Amniotic stem cell (primary cell): ENCODE measurements at places on chromosomes 7 and 10.

- DNase-seq = no peak
Observed at GRCh38 chr10:125407000-125407502, 246.7 kb upstream of the CTBP2 start.

GRCh38 chr7:68362745-68363518, 1235.3 kb upstream of the AUTS2 start:
- DNase-seq = no peak

- DNase-seq = no peak
Observed at GRCh38 chr7:148939128-148939755, 55.2 kb upstream of the EZH2 start.

DNA sequence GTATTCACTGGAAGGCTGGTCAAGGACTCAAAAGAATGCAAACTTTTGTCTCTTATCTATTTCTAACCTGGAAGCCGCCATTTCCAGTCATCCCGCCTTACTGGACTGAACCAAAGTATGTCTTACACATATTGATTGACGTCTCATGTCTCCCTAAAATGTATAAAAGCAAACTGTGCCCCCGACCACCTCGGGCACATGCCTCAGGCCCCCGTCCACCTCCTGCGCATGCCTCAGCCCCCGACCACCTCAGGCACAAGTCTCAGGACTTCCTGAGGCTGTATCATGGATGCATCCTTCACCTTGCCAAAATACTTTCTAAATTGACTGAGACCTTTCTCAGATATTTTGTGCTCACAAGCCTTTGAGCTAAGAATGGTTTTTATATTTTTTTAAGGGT, 148.6 kb downstream of the PTPRN2 start:
- DNase-seq = no peak

DNA sequence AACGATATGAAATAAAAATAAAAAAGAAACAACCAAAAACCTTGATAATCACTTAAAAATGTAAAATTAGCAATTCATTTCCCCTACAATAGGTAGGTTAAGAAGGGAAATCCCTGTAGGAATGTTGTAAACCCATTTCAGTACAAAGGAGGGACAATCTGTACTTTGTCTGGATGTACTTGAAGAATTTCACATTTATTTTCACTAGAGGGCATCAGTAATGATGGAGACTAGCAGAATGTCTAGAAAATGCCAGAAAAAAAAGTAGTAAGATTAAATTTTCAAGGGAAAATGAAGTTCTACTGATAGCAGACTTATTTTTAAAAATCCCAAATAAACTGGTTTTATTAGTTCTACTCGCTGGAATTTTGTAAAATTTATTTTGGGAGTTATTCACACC, 209.0 kb upstream of the FZD1 start:
- no peak for DNase-seq

DNA sequence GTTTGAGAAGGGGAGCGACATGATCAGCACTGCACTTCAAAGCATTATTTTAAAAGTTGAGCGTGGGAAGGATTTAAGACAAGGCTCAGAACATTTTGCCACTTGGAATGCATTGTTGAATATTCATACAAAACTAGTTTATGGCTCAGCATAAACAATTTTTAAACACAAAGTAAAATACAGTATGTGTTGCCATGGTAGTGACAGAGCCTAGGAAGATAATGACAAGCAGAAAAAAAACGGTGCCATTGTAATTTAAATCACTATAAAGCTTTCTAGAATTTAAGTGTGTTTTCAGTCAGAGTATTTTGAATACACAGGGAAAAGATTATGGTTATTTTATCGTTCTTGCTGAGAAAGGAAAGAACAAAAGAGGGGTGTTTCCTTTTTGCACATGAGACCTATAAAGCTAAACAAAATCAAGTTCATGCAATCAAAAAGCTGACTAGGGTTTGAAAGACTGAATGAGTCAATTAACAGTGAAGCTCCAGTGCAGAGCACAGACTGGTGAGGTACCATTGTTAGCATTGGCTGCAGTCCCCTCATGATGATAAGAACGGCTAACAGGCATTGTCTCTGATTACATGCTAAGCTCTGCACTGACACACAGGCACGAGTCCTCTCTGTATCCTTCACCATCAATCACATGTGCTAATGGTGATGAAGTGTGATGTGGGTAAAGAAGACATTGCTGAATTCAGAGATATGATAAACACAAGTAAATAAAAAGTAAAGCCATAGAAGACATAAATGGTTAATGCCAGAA, 181.9 kb upstream of the VSTM2A start:
- no peak for DNase-seq
